SK-MEL-5 (cell line): ENCODE measurements at places on chromosomes 6 and 20.

GRCh38 chr6:21519642-21520041, 73.9 kb upstream of the SOX4 start:
- no peak for DNase-seq

- DNase-seq, result no peak
Measured at GRCh38 chr20:36672991-36673390, 27.0 kb upstream of the SLA2 start.

DNA sequence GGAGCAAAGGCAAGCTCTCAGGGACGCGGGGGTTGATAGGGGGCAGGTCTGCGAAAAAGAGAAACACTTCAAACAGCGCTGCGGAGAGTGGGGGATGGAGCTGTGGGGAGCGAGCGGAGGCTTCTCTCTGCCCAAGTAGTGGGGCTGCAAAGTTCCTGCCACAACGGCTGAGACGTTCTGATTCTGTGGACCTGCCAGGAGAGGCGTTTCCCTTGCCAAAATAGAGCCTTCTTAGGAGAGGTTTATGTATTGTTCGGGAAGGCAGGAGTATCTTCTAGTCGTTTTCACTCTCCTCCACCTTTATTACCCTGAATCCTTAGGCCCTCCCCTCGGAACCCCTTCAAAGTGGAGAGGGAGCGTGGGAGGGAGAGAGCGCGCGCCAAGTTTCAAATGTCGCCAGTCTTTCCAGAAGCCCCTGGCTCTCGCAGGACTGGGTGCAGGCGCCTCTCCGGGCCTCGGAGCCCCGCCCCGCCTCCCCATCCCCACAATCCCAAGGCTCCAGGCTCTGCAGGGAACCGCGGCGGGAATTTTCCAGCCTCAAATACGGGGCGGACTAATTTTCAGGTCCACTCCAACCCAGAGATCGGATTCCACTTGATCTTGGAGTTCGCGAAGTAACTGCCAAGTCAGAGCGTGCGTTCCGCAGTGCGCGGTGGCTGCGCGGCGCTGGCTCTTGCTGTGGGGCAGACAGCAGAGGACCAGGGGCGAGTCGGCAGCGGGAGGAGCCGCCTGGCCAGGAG, 10.0 kb upstream of the POU3F2 start:
- DNase-seq, result no peak

GRCh38 chr6:33620856-33621710, at the start of gene ITPR3:
ITPR3 (plus strand) TSS chr6:33621322; CDS start chr6:33621603, 281 bp downstream.
- peak; percentile 37 for DNase-seq

DNA sequence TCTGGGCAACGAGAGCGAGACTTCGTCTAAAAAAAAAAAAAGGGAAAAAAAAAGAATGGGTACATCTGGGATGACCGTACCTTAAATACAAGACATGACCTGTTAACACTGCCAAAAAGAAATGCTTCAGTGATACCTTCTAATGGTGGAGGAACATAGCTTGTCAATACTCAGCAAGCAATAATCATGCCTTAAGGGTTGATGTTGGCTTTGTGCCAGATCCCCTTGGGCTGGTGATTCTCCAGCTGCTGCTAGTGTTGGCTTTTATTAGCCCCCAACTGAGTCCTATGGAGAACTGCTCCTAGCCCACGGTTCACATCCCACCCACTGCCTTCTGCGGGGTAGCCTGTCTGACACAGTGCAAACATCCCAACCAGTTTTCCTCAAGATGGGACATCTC, 134.9 kb downstream of the PLCB1 start:
- no peak for DNase-seq

- no peak for DNase-seq
Measured at GRCh38 chr6:150673720-150674346, 74.1 kb downstream of the PLEKHG1 start.

GRCh38 chr20:46040902-46041535, 12.0 kb downstream of the SLC12A5 start:
- peak; percentile 40 for DNase-seq

- peak; percentile 22 for DNase-seq
Measured at GRCh38 chr6:70103798-70104197, 199.1 kb downstream of the COL9A1 start.

DNA sequence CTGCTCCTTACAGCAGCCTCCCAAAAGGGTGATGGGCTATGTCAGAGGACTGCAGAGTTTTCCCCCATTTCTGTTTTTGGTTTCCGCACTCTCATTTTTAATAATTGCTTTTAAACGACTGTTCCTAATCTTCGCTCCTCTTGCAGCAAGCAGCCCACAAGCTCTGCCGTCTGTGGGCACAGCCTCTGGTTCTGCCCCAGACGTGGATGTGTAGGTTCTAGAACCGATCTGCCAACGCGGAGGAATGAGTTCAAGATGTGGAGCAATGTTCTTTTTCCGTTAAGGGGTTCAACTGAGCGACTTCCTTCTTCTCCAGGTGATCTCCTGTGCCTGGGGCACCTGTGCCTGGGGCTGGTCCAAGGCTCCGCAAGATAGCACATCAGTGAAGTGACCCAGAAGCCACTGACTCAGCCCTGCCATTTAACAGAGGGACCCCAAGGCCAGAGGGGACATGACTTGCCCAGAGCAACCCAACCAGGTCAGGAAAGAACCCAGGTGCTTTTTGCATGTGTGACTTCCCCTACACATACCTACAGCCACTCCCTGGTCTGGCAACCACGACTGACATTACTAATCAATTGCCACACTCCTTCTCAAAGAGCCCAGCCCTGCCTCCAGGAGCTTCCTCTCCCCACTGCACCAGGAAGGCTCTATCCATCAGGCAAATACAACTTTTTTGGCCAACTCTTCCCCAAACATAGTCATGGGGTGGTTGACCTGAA, 22.7 kb downstream of the PMEPA1 start:
- DNase-seq, result no peak

DNA sequence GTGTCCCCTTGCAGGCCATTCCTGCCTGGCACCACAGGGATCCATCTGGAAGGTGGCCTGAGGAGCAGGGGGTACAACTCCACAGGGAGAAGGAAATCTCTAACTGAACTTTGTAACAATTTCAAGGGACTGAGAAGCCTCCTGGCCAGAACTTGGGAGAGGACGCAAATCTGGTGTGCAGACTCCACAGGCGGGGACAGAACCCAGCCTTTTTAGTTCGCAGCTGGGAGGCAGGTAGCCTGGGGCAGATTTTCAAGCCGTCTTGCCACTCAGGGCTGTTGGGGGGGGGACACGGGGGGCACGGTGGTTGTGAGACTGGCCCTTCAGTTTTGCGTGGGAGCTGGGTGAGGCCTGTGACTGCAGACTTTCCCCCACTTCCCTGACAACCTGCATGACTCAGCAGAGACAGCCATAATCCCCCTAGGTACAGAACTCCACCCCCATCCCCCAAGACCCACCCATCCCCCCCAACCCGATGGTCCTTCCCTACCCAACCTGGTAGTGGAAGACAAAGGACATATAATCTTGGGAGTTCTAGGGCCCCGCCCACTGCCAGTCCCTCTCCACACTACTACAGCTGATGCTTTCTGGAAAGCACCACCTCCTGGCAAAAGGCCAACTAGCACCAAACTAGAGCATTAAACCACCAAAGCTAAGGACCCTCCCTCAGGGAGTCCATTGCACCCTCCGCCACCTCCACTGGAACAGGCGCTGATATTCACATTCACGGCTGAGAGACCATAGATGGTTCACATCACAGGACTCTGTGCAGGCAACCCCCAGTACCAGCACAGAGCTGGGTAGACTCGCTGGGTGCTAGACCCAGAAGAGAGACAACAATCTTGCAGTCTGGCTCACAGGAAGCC, 3.0 kb upstream of the HUS1B start:
- no peak for DNase-seq

GRCh38 chr6:4017058-4017739, 61.7 kb downstream of the FAM217A start:
- no peak for DNase-seq

DNA sequence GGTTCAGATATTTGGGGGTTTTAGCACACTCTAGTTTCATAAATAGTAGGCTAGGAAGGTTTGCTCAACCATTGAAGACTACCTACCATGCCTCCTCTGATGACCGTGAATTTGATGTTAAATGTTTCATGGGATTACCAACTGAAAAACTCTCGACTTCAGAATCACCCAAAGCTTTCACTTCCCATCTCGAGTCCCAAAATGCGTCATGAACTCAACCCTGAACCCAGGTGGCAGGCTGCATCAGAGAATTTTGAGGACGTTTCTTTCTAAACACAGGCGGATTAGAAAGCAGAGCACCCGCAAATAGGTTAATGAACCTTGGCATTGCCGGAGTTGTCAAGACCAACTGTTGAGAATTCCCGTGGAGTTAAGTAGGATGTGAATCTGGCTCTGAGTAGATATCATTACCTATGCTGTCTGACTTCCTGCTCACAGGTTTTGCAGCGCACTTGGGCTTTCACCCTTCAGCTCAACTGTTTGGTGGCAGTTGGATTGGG, 98.4 kb upstream of the ADTRP start:
- DNase-seq, result no peak

DNA sequence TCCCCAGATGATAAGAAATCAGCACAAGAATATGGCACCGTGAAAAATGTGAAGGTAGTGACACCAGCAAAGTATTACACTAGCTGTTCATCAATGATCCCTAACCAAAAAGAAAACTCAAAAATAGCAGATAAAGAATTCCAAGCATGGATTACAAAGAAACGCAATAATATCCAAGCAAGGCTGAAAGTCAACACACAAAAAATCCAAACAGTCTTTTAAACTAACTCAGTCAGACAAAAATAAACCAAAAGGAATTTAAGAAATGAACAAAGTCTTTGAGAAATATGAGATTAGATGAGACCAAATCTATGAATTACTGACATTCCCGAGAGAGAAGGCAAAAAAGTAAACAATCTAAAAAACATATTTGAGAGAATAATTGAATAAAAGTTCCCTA, 976.1 kb upstream of the MAP3K7 start:
- DNase-seq, result no peak

DNA sequence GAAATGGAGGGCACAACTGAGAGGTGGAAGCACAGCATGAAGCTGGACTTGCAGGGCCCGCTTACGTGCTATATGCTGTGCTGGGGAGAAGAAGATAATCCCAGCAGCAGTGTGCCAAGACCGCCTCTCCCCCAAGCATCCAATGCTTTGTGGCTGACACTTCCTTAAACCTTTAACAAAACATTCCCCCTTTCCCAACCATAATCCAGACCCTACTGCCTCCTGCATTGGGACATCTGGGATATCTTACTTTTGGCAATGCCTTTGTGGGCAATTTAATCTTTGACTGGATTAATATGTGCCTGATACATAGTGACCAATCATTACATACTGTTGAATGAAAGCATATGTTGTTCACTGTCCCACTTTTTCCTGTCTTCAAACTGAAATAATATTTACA, 3.1 kb upstream of the TENT5A start:
- no peak for DNase-seq

GRCh38 chr6:137849181-137849980, 17.7 kb upstream of the TNFAIP3 start:
- DNase-seq, result no peak

GRCh38 chr6:40819182-40819834, 219.7 kb downstream of the UNC5CL start:
- DNase-seq, result no peak

GRCh38 chr20:10247440-10247839, 28.8 kb downstream of the SNAP25 start:
- DNase-seq, result no peak

- DNase-seq, result peak; percentile 85
Measured at GRCh38 chr20:51562332-51563173, 20.0 kb upstream of the NFATC2 start.

DNA sequence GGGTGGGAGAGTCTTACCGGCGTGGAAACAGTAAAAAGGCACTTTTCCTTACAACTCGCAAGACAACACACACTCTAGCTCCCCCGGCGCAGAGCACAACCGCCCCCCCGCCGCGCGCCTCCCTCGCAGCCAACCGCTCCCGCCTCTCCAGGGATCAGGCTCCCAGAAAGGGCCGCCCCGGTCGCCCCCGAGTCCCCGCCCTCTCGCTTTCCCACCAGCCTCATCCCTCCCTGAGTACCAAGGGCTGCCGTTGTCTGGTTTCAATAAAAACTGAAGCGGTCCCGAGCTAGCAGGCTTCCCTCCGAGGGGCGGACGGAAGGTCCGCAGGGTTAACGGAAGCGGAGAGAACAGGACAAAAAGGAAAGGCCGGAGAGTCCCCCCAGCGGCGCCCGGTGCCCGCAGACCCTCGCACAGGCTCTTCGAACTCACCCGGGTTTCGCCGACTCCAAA, 804 bp downstream of the ELOVL5 start:
- peak; percentile 53 for DNase-seq

DNA sequence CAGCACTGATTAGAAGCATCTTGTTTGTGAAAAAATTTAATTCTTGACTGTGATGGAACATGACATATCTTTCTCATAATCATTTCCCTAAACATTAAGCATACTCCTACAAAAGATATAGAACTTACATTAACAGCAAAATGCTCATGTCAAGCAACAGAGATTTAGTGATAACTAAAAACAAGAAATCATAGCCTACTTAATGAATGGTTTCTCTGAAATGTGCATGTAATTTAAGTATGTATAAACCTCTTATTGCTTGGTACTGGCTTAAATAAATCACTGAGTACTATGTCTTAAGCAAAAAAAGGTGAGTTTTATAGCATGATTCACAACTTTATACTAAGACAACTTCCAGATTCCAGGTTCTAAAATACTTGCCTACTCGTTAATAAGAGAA, 9.3 kb downstream of the ROMO1 start:
- no peak for DNase-seq

DNA sequence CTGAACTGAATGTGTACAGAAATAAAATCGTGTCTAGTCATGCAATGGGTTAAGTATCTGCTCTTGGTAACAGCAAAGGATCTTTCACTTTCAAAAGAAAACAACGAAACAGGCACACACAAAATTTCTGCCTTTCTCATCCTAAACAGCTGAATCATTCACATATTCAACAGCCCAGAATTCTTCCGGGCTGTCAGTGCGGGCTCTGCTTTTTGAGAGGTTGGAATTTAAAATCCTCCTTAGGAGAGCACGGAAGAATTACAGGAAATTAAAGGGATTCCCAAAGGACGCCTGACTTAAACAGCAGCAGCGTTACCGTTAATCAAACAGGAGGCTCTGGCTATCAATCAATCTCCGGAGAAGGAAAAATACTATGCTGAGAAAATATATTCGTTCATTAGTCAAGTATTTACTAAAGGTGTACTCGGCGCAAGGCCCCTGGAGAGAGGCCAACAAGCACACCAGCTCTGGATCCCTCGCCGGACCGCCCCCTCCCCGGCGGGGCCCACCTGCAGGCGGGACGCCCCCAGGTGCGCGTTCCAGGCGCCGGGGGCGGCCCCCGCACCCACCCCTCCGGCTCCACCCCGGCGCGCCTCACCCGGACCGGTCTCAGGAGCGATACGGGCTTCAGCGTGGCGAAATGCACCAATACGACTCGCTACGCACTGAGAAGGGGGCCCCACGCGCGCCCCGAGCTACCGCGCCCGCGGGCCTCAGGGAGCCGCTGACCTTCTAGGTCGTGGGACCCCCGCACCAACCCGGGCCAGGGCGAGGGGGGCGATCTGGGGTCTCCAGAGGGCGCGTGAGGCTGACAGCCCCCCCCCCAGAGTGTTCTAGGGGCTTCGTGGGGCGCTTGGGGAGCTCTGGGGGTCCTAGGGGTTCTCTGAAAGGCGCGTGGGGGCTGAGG, 1.0 kb downstream of the NAPB start:
- DNase-seq, result peak; percentile 28

- peak; percentile 78 for DNase-seq
Measured at GRCh38 chr6:75563032-75563431, 38.6 kb upstream of the SENP6 start.
